Small intestine (tissue), 16 donors: ENCODE measurements at places on chromosomes 1 and 21. TPM values are rescaled to one million over a fixed set of nuclear protein-coding genes. Genes with fewer than 3 reads are reported as not detected.
A peak's percentile ranks its signal among the peaks of the same experiment; 100 is the strongest.

- DNase-seq, result no peak
These were observed 201.0 kb upstream of the CAMK1G start for GRCh38 chr1:209382231-209383100.

- peak; percentile 16 for DNase-seq
These were observed 68.3 kb upstream of the ST6GALNAC3 start for GRCh38 chr1:76006234-76006633.

GRCh38 chr1:165073185-165074007, 283.1 kb downstream of the LMX1A start:
- peak; percentile 60 for DNase-seq

DNA sequence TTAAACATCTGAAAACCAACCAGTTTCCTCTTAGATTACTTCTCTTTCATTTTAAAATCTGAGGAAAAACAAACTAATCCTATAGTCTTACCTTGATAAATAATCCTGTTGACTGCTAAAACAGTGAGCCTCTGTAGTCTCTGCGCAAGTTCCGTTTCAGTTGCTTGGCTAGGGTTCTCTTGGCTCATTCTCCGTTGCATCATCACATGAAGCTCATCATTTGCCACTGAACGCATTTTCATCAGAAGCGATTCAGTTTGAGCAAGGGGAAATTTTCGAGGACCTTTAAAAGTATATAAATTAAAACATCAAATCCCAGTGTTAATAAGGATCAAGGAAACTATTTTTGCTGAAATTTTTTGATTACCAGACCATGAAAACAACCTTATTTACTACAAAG, 96.7 kb upstream of the GNG4 start:
- no peak for DNase-seq

DNA sequence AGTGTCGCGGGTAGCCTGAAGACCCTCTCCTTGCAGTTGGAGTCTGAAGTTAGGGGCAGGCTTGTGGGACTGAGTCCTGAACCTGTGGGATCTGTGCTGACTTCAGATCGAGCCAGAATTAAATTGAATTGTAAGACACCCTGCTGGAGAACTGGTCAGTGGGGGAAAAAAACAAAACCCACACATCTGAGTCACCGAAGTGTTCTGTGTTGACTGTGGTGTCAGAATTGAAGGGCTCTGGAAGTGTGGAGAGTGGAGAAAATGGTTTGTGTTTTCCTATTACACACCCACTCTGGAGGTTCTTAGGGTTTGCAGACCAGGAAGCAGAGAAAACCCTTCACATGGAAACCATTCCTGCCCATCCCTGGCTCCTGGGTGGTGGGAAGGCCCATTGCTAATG, 209.5 kb upstream of the GALNT2 start:
- no peak for DNase-seq

GRCh38 chr1:29836651-29837646, 600.6 kb downstream of the PTPRU start:
- DNase-seq, result no peak

DNA sequence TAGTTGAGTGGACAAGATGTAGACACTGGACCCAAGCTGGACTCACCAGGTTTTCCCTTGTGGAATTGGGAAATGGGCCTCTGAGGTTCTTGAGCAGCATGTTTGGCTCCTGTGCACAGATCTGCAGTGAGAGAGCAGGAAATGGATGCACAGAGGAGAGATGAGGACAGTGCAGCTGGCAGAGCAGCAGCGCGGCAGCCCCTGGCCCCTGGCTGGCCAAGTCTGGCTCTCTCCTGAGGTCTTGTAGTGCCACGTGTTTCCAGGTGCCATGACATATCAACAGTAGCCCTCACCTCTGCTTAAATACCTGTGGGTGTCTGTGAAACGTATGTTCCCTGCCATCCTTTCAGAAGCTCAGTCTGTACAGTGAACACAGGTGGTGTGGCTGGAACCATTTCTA, 19.2 kb upstream of the BCL10 start:
- no peak for DNase-seq

DNA sequence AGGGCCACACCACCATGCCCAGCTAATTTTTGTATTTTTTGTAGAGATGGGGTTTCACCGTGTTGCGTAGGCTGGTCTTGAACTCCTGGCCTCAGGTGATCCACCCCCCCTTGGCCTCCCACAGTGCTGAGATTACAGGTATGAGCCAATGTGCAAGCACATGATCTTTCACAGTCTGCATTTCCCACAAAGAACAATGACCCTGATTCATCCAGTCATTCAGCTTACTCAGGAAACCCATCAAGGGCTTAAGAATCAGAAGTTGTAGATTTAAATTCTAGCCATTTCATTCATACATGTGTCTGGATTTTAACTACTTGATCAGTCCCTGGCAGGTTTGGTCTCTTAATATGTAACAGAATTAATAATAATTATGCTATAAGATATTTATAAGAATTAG, 2065.7 kb downstream of the MRPL39 start:
- no peak for DNase-seq

DNA sequence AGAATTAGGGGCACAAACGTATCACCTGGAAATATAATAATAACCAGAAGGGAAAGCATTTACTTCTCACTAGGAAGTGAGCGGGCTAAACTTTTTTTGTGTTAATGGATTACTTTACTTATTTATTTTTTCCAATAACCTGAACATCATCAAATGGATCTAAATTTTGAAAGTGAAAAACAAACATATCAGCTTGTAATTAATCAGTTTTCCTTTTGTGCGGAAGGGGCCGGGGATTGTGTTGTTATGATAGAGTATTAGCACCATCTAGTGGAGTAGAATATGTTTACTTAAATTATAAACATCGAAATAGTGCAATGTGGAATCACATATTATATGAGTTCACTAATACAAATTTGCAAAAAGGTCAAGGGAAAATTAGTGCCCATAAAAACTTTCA, 9.0 kb downstream of the CFH start:
- DNase-seq, result peak; percentile 24

PIK3R3 gene
- polyA plus RNA-seq, result 3.0 TPM

NPR1 gene
- polyA plus RNA-seq, result 2.2 TPM

RNASEL gene
- 5.0 TPM for polyA plus RNA-seq

KCNE2 gene
- polyA plus RNA-seq, result 0.16 TPM

PTCH2 gene
- polyA plus RNA-seq, result 0.27 TPM

CYP4A11 gene
- 3.6 TPM for polyA plus RNA-seq

SH3D21 gene
- polyA plus RNA-seq, result 4.0 TPM

NPHS2 gene
- polyA plus RNA-seq, result 0.54 TPM
